Kidney (tissue), 22 donors: ENCODE measurements at places on chromosomes 16 and 17. TPM values are rescaled to one million over a fixed set of nuclear protein-coding genes. Genes with fewer than 3 reads are reported as not detected.

- no peaks in the 10 kb centered on the region for H3K4me1 ChIP-seq
- no peaks in the 10 kb centered on the region for H3K27me3 ChIP-seq
- H3K36me3 ChIP-seq: no peaks in the 10 kb centered on the region
Observed at GRCh38 chr17:28258347-28258887, 60.6 kb upstream of the TMEM97 start.

- no peaks in the 10 kb centered on the region for H3K36me3 ChIP-seq
- DNase-seq: peak; percentile 72
- no peak overlapping the region for H3K4me3 ChIP-seq
- no peaks in the 10 kb centered on the region for H3K27me3 ChIP-seq
- peak overlapping the region; percentile 89 for H3K27ac ChIP-seq
- H3K4me1 ChIP-seq: peaks cover 18% of the 10 kb centered on the region
Observed at GRCh38 chr17:59846394-59847165, 46.2 kb downstream of the TUBD1 start.

- H3K4me3 ChIP-seq: no peak overlapping the region
- peaks cover 11% of the 10 kb centered on the region for H3K4me1 ChIP-seq
- peak overlapping the region; percentile 38 for H3K27ac ChIP-seq
- no peaks in the 10 kb centered on the region for H3K36me3 ChIP-seq
- DNase-seq: no peak
Observed at GRCh38 chr16:28573738-28574718, 20.3 kb downstream of the SGF29 start.

GRCh38 chr17:58343131-58343530 is 8.9 kb downstream of the SUPT4H1 start:
- no peaks in the 10 kb centered on the region for H3K4me1 ChIP-seq
- no peak overlapping the region for H3K27ac ChIP-seq
- no peaks in the 10 kb centered on the region for H3K27me3 ChIP-seq
- peaks cover 4% of the 10 kb centered on the region for H3K36me3 ChIP-seq

DNA sequence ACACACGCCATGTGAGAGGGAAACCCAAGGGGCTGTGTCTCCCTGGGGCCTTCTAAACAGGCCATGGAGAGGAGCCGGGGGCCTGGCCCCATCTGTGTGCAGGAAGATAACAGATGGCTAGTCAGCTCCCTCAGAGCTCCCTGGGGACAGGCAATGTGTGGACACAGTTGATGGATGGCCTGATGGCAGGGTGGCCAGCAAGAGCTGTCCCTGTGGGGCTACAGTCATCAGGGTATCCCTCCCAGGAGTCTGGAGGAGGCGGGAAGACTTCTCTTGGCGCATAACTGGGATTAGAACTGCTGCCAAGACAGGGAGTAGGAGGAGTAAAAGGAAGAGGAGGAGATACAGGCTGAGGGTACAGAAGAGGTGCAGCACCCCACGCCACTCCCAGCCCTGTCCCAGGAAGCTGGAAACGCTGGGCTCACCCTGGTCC is 17.3 kb downstream of the MYO18A start:
- H3K27me3 ChIP-seq: no peaks in the 10 kb centered on the region
- H3K27ac ChIP-seq: no peak overlapping the region
- H3K36me3 ChIP-seq: peaks cover 3% of the 10 kb centered on the region
- DNase-seq: no peak
- no peaks in the 10 kb centered on the region for H3K4me1 ChIP-seq
- H3K4me3 ChIP-seq: no peak overlapping the region

DNA sequence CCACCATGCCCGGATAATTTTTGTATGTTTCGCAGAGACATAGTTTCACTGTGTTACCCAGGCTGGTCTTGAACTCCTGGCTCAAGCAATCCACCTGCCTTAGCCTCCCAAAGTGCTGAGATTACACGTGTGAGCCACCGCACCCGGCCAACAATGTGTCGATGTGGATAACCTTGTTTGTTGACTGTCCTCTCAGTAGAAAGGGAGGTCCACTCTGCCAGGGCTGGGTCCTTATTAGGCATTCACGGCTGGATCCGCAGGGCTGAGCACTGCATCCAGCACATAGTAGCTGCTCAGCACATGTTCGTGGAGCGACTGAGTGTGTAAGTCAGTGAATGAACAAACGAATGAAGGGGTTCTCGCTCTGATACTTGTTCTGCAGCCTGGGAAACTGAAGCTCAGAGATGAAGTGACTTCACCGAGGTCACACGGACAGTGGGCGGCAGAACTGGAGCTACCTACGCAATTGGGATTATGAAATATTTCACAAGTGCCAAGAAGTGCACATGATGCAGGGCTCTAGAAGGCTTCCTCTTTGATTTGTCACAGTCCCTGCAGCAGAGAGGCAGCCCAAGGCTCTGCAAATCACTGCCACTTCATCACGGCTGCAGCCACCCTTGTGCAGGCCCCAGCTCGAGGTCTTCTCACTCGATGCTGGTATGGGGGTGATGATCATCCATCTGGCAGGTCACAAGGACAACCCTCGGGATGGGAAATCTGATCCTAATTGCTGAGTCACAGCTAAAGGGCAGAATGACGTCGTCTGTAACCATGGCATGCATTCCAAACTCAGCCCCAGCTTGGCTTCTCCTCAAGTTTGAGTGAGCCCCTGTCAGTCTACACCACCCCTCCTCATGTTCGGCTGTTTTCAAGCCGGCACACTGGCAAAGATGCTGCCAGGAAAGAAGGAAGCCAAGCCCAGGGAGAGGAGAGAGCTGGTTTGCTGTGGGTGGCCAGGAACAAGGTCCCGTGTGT is 28.0 kb upstream of the SNN start:
- DNase-seq: peak; percentile 58
- H3K4me1 ChIP-seq: peaks cover 13% of the 10 kb centered on the region
- H3K27me3 ChIP-seq: no peaks in the 10 kb centered on the region
- peak overlapping the region; percentile 75 for H3K27ac ChIP-seq
- no peaks in the 10 kb centered on the region for H3K36me3 ChIP-seq

GRCh38 chr17:19024101-19025078 is 19.8 kb upstream of the FAM83G start:
- H3K27ac ChIP-seq: no peak overlapping the region
- no peaks in the 10 kb centered on the region for H3K36me3 ChIP-seq
- DNase-seq: no peak
- H3K4me1 ChIP-seq: no peaks in the 10 kb centered on the region
- no peak overlapping the region for H3K4me3 ChIP-seq

GRCh38 chr17:79923974-79924638 is 84.9 kb upstream of the CBX4 start:
- H3K27me3 ChIP-seq: peaks cover 5% of the 10 kb centered on the region
- H3K36me3 ChIP-seq: no peaks in the 10 kb centered on the region
- H3K27ac ChIP-seq: no peak overlapping the region

Gene CD300H
- total RNA-seq: 2.0 TPM

DNA sequence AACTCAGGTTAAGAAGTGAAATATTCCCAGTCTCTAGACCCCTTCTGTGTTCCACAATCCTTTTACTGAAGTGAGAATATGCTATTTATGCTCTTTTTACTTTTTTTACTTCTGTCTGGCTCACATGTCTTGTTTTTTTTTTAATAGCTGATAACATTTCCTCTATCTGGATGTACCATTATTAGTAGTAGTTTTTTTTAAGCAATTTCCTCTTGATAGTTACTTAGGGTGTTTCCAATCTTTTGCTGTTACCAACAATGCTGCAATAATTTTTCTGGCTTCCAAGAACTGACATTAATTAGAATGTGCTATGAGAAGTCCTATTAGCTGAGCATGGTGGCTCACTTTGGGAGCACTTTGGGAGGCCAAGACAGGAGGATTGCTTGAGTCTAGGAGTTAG is 32.0 kb downstream of the KSR1 start:
- no peak overlapping the region for H3K4me3 ChIP-seq
- H3K4me1 ChIP-seq: peaks cover 27% of the 10 kb centered on the region
- H3K27me3 ChIP-seq: no peaks in the 10 kb centered on the region

Gene ARHGAP44
- total RNA-seq: 8.4 TPM

DNA sequence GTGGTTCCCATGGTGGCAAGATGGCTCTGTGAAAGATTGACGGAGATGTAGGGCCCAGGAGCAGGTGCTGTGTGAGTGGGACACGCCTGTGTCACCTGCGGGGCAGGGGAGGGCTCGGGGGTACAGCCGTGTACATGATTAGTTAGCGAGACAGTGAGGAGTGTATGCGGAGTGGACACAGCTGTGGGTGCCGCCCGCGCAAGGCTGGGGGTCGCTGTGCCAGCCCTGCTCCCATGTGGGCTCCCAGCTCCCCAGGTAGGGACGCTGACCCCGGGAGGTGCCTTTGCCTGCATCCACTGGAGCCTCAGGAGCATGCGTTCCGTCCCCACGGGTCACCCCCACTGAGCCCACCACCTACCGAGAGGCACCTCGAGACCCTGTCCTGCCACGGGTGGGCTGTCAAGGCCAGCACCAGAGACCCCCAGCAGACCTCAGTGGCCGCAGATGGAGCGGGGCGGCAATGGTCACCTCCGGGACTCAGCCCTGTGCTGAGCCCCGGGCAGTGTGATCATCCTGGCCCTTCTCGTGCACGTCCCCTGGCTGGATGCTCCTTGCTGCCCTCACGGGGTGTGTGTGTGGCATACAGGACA is 7.4 kb downstream of the CAPN15 start:
- H3K4me1 ChIP-seq: no peaks in the 10 kb centered on the region
- DNase-seq: no peak
- no peaks in the 10 kb centered on the region for H3K36me3 ChIP-seq
- peak overlapping the region; percentile 43 for H3K4me3 ChIP-seq

- no peak overlapping the region for H3K4me3 ChIP-seq
- peak; percentile 83 for DNase-seq
- no peak overlapping the region for H3K27ac ChIP-seq
- no peaks in the 10 kb centered on the region for H3K36me3 ChIP-seq
- H3K4me1 ChIP-seq: peaks cover 9% of the 10 kb centered on the region
- H3K27me3 ChIP-seq: no peaks in the 10 kb centered on the region
Observed at GRCh38 chr17:66540131-66540781, 237.8 kb downstream of the PRKCA start.

GRCh38 chr16:8908810-8909468 is 26.8 kb downstream of the LITAFD start:
- H3K36me3 ChIP-seq: peaks cover 12% of the 10 kb centered on the region
- H3K4me1 ChIP-seq: no peaks in the 10 kb centered on the region

Gene LPO
- not detected for total RNA-seq

DNA sequence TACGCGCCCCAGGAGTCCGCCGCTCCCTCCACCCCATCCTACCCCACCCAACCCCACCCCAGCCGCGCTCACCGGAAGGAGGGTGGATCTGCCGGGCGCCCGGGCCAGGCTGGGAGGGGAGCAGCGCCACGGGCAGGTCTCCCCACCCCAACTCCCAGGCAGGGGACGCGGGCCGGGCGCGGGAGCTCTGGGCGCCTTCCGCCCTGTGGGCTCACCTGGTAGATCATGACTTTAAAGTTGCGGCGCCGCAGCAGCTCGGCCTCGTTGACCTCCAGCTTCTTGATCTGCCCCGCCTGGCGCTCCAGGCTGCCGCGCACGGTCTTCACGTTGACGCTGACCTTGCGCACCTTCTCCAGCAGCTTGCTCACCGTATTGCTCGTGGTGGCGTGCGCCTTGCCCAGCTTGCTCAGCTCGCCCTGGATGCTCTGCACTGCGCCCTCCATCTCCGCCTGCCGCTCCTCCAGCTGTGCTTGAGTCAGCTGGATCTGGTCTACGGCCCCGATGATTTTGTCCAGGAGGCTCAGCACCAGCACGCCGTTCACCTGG is 571 bp downstream of the CAVIN1 start:
- H3K36me3 ChIP-seq: no peaks in the 10 kb centered on the region
- peak; percentile 68 for DNase-seq
- H3K4me3 ChIP-seq: peak overlapping the region; percentile 82
- H3K4me1 ChIP-seq: no peaks in the 10 kb centered on the region
- H3K27ac ChIP-seq: peak overlapping the region; percentile 90

Gene CMTM2
- total RNA-seq: 0.25 TPM

DNA sequence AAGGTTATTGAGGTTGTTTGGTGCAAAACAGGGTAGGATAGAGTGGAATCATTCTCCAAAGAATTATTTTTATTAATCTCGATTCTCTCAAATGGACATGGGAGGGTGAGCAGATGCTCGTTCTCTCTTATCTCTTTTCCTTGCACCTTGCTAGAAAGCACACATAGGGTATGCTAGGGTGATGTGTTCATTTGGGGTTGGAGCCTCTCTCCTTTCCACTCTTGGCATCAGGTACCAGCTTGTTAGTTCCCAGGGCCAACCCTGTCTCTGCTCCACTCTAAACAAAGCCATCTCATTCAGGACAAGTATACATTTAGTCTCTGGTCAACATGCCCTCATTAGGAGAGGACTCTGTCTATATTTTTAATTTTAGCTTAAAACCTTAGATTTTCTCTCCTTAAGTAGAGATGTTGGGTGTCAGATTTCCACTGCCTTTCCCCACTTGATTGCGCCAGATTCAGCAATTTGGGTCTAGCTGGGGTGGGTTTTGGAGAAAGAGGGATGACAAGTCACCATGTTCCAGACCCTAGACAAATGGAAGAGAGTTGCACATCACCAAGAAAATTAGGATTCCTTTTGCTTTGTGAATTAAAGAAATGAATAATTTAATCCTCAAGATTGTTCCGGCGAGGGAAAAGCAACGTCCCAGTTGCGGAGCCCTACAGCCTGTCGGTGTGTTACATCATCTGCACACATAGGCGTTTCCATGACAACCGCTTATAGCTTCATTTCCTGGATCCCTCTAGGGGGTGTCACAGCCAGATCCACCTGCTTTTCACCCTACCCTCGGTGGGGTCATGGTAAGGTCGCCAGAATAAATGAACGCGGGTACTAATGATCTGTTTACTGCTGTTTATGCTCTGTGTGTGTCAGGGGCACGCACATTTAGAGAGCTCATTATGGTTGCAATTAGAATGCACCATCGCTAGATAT is 41.6 kb downstream of the SNX11 start:
- no peak overlapping the region for H3K27ac ChIP-seq
- peaks cover 13% of the 10 kb centered on the region for H3K27me3 ChIP-seq
- no peak overlapping the region for H3K4me3 ChIP-seq
- peaks cover 3% of the 10 kb centered on the region for H3K4me1 ChIP-seq
- H3K36me3 ChIP-seq: no peaks in the 10 kb centered on the region
- no peak for DNase-seq

DNA sequence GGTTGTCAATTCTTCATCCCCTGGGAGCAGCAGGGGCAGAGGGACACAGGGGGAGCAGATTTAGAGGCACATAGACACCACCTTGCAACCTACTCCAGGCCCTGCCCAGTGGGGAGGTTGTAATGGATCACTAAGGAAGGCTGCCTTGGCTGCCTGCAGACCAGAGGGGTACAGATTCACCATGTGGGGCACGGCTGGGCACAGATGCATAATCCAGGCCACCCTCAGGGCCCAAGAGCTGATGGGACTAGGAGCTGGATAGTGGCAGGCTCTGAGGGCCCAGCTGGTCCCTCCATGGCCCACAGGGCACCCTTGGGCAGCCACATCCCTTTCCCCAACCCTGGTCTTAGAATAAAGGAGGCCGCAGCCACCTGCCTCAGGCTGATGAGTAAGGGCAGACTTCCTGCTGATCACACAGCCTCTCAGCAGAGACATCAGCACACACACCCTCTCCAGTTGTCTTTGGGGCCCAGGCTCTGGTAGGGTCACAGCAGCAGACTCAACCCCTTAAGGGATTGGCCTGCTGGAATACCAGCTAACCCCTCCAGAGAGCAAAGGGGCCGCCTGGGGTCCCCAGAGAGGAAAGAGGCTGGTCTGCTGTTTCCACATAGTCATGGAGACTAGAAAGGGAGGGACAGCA is 224.9 kb downstream of the GSG1L start:
- no peaks in the 10 kb centered on the region for H3K4me1 ChIP-seq
- no peak overlapping the region for H3K4me3 ChIP-seq
- no peaks in the 10 kb centered on the region for H3K27me3 ChIP-seq

GRCh38 chr16:31250782-31251384 is 8.9 kb upstream of the ITGAM start:
- no peaks in the 10 kb centered on the region for H3K27me3 ChIP-seq
- no peaks in the 10 kb centered on the region for H3K36me3 ChIP-seq
- no peak overlapping the region for H3K4me3 ChIP-seq
- H3K27ac ChIP-seq: no peak overlapping the region
- no peak for DNase-seq

Gene CDRT15
- not detected for total RNA-seq

Gene HIGD1B
- 2.2 TPM for total RNA-seq
